Caco-2 (cell line): ENCODE measurements at places on chromosomes 1 and 21. TPM values are rescaled to one million over a fixed set of nuclear protein-coding genes. Genes with fewer than 3 reads are reported as not detected.

GRCh38 chr1:41613689-41614574 lies 129.4 kb upstream of the EDN2 start:
- H3K27ac ChIP-seq, result no peak overlapping the region
- H3K4me1 ChIP-seq, result no peaks in the 10 kb centered on the region
- H3K4me3 ChIP-seq, result no peak overlapping the region
- DNase-seq, result no peak
- no peaks in the 10 kb centered on the region for H3K36me3 ChIP-seq

DNA sequence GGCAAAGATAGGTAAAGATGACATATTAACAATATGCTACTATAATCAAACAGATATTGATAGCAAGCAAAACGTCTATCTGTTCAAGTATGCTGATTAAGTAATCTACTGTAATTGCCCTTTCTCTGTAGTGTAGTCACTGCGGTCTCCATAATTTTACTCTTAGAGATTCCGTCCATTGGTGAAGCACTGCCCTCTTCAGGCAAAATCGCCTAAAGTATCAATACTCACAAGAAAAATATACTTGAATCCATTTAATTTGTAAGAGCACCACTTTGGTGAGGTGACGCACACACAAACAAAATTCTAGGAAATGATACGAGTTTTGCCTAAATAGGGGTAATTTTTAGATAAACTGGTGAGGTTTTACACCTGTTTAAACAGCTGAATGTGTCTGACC lies 434.6 kb upstream of the CHRM3 start:
- H3K27ac ChIP-seq, result no peak overlapping the region
- no peaks in the 10 kb centered on the region for H3K36me3 ChIP-seq
- no peak overlapping the region for H3K4me3 ChIP-seq
- H3K4me1 ChIP-seq, result no peaks in the 10 kb centered on the region
- no peaks in the 10 kb centered on the region for H3K27me3 ChIP-seq

DNA sequence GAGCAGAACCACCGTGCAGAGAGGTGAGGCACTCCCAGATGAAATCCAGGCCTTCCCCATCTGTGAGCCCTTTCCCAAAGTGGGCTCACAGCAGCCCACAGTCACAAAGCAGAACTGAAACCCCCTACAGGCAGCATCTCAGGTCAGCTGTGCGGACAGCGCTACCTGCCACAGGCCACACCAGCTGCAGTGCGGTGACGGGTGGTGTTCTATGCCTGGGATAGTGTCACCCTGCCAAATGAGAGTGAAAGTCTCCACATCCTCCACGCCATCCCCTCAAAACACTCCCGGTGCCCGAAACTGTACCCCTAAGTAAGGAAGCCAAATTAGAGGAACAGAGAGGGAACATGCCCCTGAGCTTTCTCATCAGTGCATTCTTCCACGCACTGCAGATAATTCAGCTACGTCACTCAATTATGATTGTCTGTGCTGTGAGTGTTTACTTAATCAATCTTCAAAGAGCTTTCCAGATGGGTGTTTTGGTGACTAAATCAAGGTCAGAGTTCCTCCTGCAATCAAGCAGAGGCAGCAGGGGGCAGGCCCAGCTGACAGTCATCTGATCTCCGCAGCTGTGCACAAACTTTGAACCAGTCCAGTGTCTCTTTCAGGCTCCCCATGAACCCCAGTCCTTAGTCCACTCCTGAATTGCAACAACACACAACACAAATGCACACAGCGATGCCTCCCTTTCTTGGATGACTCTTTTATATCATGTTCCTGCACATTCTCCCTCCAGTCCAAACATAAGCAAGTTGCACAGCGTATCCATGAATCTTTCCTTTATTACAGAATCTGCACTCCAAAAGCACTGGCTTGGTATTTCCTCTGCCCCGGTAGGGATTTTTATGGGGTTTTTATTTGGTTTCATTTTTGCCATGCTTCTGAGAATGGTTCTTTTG lies 150.0 kb downstream of the TOMM20 start:
- no peaks in the 10 kb centered on the region for H3K27me3 ChIP-seq
- peak; percentile 74 for DNase-seq
- peak overlapping the region; percentile 94 for H3K27ac ChIP-seq
- H3K36me3 ChIP-seq, result no peaks in the 10 kb centered on the region
- no peak overlapping the region for H3K4me3 ChIP-seq

- no peak overlapping the region for H3K4me3 ChIP-seq
- peaks cover 5% of the 10 kb centered on the region; the same call in 1 of the 2 replicates for H3K4me1 ChIP-seq
- DNase-seq, result no peak
- no peak overlapping the region for H3K27ac ChIP-seq
- no peaks in the 10 kb centered on the region for H3K36me3 ChIP-seq
These were observed 127.2 kb upstream of the GREM2 start for GRCh38 chr1:240739139-240739538.

The NCDN gene
- total RNA-seq, result 12.8 and 14.1 TPM in 2 replicates

The ZMYM1 gene
- total RNA-seq, result 14.0 and 15.7 TPM in 2 replicates
